AG08395 (cell line): ENCODE measurements at places on chromosomes 5 and 9.

DNA sequence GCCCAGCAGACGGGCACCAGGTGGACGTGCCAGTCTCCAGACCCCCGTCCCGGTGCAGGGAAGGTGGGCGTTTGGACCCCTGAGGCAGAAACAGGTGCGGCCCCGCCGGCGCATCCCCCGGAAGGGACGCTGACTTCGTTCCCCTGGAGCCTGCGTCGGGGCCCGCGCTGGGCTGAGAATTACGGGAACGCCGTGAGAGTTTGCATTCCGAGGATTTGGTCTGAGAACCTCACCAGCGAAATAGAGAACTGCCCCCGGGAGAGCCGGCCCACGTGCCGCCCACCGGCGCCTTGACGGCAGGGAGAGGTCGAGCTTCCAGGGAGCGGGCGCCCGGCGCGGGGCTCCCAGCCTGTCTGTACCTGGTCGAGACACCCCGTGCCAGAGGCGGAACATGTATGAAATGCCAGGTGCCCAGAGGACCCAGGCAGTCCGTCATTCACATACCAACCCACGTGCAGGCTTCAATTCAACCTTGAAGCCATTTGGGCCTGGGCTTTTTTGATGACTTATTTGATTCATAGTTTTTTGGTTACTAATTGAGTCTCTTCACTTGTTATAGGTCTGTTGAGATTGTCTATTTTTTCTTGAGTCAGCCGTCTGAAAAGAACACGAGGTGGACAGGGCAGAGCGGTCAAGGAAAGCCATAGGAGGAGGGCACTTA is 877 bp upstream of the CAMSAP1 start:
- DNase-seq = no peak

DNA sequence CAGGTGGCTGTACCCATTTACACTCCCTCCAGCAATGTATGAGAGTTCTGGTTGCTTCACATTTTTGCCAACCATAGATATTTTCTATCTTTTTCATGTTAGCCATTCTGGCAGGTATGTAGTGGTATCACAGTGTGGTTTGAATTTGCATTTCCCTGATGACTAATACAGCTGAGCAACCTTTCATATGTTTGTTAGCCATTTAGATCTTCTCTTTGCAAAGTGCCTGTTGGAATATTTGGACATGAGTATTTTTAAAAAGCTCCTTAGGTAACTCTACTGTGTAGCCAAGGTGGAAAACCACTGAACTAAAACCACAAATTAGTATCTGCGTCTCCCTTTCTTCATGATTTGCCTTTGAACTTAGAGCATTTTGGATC is 31.9 kb downstream of the IRF1 start:
- DNase-seq = no peak

DNA sequence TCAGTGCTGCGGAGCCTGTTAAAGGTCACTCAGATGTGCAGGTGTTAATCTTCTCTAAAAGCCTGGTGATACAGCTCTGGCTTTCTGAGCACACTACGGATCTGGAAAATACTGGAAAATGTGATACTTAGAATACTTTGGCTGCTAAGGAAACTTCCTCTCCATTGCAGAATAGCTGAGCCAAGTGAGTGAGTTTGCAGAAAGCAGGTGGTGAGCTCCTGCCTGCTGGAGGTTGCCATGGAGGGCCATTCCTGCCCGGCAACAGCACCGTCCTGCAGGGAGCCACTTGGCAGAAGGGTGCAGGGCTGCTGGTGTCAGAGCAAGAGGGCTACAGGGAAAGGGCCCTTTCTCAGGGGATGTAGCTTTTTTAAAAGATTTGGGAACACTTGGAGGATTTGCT is 40.7 kb downstream of the SECISBP2 start:
- no peak for DNase-seq

- peak; percentile 79 for DNase-seq
These were observed 41.2 kb downstream of the SLC22A5 start for GRCh38 chr5:132410451-132411303.

- DNase-seq = no peak
These were observed 15.9 kb downstream of the ANXA1 start for GRCh38 chr9:73167614-73168013.

DNA sequence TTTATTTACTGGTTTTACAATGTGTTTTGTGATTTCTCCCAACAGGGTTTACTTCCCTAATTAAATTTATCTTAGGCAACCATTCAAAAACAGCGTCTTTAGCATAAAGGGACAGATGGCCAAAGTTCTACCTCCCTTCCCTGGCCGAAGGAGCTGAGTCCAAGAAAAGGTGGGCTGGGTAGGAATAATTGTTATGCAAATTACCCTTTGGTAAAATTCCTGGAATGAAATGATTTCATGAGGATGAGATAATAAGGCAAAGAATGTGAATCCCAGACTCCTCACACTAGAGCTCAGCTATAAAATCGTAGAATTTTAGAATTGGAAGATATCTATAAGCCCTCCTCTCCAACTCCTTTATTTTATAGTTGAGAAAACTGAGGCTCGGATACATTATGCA is 119.6 kb downstream of the SGCD start:
- DNase-seq = no peak

- peak; percentile 6 for DNase-seq
These were observed 250.3 kb downstream of the TRIM32 start for GRCh38 chr9:116937361-116937760.

GRCh38 chr5:1009359-1010180 is 968 bp downstream of the NKD2 start:
- DNase-seq = no peak

DNA sequence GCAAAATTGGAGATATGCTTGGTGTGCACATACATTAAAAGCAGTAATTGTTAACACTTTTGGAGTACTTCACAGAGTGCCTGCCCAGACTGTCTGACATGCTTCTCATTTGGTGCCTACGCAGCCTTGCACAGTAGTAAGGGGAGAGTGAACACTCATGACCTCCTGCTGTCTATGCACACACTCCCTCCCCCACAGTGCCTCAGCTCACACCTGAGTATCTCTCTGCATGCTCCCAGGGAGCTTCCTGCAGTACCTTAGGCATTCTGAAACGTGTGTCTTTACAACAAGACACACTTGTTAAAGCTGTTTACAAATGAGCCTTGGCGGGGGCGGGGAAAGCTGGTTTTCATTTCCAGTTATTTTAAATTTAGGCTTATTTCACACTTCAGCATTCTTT is 18.0 kb downstream of the MAP3K1 start:
- no peak for DNase-seq

GRCh38 chr9:36928670-36929349 is 105.3 kb downstream of the PAX5 start:
- DNase-seq = peak; percentile 69

- DNase-seq = no peak
These were observed 4.6 kb upstream of the TERT start for GRCh38 chr5:1299511-1299850.

DNA sequence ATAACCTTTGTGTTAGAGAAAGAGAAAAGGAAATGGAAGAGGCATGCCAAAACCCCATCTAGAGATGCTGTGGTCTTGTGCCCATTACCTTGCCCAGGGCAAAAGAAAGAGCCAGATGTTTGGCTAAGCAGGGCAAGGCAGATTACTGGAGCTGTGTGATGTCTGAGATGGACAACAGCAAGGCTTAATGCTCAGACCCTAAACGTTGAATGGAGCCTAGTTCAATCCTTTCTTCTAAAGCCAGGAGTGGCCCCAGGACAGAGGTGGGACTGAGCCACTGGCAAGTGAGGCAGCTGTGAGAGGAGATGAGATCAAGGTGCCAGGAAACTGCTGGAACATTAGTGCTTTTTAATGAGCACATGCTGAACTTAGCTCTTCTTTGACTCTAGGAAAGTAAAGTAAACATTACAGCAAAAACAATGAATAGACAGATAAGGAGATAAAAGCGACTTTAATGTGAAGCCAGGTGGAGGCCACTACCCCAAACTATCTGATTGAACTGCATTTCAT is 143.0 kb upstream of the EGFLAM start:
- no peak for DNase-seq

- no peak for DNase-seq
These were observed 6.9 kb upstream of the CARD9 start for GRCh38 chr9:136380381-136380780.

DNA sequence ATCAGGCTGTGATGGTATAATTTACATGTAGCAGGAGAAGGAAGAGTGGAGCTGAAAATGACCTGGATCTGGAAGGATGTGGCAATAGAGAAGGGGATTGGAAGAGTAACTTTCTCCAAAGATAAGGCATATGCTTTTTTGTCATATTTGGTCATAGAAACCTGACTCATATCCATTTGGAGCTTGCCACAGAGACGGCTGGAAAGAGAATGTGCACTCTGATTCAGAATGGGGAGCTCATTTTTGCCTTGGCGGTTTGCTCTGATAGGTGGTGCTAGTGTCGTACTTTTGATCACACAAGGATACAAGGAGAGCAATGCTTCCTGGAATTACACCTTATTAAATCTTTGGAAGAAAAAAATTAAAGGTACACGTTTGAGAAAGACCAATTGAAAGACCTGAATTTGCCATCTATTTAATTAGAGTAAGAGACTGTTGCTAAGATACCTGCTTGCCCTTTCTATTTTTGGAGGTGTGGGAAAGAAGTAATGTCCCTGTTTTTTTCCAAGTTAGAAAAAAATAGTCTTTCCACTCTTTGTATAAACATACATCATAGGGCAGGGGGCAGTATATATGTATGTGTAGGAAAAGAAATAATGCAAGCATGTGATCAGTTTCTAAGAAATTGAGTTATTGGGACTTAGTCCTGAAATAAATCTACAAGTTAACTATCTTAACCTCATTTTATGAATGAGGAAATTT is 5.4 kb downstream of the LSM11 start:
- DNase-seq = peak; percentile 66

DNA sequence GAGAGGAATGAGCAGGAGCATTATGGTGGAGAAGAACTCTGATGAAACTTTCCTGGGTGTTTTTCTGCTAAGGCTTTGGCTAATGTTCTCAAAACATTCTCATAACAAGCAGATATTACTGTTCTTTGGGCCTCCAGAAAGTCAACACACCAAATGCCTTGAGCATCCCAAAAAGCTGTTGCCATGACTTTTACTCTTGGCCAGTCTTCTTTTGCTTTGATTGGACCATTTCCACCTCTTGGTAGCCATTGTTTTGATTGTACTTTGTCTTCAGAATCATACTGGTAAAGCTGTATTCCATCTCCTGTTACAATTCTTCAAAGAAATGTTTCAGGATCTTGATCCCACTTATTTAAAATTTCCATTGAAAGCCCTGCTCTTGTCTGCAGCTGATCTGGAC is 139.6 kb downstream of the MAN2A1 start:
- DNase-seq = no peak

- DNase-seq = no peak
These were observed 44.2 kb downstream of the ROPN1L start for GRCh38 chr5:10485897-10486296.

DNA sequence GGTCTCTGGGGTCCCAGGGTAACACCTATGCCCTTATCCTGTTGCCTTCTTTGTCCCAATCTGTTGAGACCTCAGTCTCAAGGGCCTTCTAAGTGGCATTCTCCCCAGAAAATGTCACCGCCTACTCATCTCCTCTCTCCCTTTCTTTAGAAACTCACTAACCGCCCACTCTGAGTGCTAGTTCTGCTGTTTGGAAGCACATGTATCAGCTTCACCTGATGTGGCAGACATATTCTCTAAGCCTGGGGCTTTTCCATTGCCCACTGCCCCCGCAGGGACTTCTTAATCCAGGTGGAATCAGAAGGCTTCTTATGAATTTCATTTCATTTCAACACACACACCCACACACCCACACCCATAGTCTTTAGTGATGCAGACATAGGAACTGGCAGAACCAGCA is 165.1 kb downstream of the ASTN2 start:
- no peak for DNase-seq

DNA sequence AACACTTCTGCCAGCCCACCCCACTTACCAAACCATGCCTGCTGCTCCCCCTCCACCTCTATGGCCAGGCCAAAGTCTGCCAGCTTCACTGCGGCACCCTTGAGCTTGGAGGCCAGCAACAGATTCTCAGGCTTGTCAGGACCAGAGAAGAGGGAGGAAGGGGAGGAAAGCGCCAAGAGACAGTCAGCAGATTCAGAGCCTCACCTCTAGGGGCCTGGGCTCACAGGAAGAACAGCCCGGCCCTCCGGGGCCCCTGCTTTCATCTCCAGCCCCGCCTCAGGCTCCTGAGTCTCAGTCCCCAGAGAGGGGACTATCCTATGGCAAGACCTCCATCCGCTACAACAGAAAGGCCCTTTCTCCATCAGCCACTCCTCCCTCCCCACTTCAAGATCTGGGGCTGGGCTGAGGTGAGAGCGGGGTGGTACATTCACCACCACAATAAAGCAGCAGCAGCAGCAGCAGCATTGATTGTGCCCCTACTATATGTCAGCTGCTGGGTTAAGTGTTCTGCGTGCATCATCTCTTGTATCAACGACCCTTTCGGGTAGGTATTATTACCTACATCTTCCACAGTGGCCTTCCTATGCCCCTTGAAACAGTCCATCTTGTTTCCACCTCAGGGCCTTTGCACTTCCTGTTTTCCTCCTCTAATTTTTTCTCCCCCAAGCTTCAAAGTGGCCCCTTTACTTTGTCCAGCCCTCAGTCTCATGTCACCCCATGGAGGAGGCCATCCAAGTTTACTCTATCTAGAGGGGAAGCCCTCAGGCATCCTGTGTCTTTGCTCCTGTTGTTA is 36.0 kb downstream of the CAMK2A start:
- DNase-seq = no peak

DNA sequence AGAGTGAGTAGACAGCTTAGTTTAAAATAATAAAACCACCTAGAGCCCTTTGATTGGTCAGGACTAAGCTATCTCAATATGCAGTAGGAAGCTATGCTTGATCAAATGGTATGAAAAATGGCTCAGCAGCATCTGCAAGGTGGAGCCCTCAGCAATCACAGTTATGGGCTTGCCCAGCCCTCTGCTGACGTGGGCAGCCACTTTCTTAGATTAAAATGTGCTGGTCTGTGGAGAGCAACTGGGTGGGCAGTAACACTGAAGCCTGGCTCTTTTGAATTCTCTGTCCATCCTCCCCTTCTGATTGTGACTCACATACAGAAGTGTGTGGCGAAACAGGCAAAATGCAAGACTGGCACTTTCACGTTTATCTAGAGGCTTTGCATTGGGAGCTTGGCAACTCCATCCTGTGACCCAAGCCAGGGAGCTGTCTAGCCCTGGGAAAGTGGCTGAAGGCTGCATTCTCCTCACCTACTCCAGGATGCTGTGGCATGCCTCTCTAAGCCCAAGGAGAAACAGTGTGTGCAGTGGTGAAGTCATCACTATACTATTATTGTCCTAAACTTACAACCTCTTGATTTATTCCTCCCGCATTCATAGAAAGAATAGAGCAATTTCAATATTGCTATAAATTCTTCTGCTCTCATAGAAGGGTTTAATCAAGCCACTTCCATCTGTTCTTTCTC is 61.1 kb downstream of the MED10 start:
- no peak for DNase-seq

DNA sequence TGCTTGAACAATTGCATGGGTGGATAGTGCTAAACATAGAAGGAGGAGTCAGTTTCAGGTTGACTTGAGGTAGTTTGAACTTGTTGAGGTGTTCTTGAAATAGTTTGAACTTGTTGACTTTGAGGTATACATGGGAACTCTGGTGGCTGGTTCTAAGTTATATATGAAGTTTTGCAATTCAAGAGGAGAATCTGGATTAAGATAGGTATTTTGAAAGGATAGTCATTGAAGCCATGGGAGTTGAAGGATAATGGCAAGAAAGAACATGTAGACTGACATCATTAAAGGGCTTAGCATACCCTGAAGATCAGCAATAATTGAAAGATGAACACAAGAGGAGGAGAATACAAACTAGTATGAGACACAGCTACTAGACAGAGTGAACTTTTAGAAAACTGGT is 181.9 kb upstream of the MRPS30 start:
- no peak for DNase-seq

- peak; percentile 49 for DNase-seq
These were observed 47.5 kb downstream of the DAB2IP start for GRCh38 chr9:121698627-121699570.
